ENCODE measurements at places on chromosomes 12 and 14. TPM values are rescaled to one million over a fixed set of nuclear protein-coding genes. Genes with fewer than 3 reads are reported as not detected.

The SPIC gene
- not detected for total RNA-seq

GRCh38 chr12:78181544-78182162 lies 351.0 kb downstream of the NAV3 start:
- no peak overlapping the region for H3K27ac ChIP-seq
- DNase-seq: no peak
- no peaks in the 10 kb centered on the region for H3K27me3 ChIP-seq
- H3K4me1 ChIP-seq: peaks cover 8% of the 10 kb centered on the region
- H3K36me3 ChIP-seq: peaks cover 78% of the 10 kb centered on the region
- no peak overlapping the region for H3K4me3 ChIP-seq

GRCh38 chr12:131897276-131897675 lies 2.9 kb downstream of the ULK1 start:
- DNase-seq: no peak
- H3K27me3 ChIP-seq: no peaks in the 10 kb centered on the region
- H3K27ac ChIP-seq: no peak overlapping the region
- H3K4me1 ChIP-seq: peaks cover 18% of the 10 kb centered on the region
- peaks cover 12% of the 10 kb centered on the region for H3K36me3 ChIP-seq
- H3K4me3 ChIP-seq: no peak overlapping the region

The NANOG gene
- not detected for total RNA-seq

DNA sequence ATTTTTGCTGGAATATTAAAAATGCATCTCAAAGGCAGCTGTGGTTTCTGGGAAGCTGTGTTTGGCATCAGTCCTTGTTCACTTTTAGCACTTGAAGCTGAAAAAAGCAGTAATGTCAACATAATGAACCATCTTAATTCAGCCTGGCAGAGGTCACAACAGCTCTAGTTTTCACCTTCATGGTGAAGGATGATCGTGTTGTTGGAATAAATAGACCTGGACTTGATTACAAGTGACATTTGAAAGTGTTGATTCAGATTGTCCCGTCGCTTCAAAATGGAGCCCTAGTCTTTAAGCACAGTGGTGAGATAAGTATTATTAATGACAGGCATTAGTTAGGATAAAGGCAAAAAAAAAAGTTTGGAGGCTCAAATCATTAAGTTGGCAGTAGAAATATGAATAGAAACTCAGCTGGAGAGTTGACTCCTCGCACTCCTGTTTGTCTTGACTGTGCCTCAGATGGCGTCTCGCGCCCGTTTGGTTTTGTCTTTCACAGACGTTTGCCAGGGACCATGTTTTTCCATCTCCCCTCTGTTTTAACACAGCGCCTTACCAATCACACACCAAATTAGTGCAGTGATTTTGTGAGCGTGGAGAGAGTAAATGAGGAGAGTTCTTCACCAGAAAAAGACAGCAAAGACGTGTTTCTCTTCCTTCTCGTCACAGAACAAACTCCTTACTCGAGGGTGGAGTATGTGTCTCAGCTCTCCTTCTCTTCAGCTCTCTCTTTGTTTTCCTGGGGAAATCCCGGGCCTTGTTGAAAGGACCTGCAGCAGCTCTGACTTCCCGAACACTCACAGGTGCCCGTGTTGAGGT lies 53.4 kb upstream of the MMP17 start:
- no peaks in the 10 kb centered on the region for H3K4me1 ChIP-seq
- no peak overlapping the region for H3K27ac ChIP-seq
- H3K36me3 ChIP-seq: peaks cover 82% of the 10 kb centered on the region
- no peak overlapping the region for H3K4me3 ChIP-seq
- DNase-seq: no peak

DNA sequence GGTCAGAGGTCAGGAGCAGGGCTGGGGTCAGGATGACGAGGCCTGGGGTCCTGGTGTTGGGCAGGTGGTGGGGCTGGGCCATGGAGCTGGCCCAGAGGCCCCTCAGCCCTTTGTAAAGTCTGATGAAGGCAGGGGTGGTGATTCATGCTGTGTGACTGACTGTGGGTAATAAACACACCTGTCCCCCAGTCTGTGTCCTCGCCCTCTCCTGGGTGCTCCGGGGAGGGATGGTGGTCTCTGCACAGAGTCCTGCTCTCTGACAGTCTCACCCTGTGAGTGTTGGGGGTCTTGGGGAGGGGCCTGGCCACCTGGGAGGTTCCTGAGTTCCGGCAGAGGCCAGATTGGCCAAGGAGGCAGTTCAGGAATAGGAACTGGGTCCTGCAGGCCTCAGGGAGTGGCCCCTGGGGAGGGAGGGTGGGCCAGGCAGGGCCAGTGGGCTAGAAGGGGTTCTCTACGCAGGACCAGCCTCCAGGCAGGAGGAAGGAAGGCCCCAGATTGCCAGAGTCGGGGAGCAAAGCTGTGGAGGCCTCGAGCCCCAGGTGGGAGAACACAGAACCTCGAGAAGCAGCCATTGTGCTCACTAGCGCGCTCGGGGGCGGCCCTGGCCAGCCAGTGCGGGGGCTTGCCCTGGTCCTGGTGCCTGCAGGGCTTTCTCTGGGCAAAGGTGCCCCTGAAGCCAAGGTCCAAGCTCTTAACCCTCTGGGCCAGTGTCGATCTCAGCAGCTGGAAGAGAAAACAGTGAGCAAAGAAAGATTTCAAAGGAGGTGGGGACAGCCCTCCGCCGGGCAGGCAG lies 14.4 kb downstream of the ACADS start:
- H3K36me3 ChIP-seq: no peaks in the 10 kb centered on the region
- H3K27me3 ChIP-seq: no peaks in the 10 kb centered on the region
- H3K4me1 ChIP-seq: no peaks in the 10 kb centered on the region
- H3K4me3 ChIP-seq: no peak overlapping the region
- no peak overlapping the region for H3K27ac ChIP-seq

DNA sequence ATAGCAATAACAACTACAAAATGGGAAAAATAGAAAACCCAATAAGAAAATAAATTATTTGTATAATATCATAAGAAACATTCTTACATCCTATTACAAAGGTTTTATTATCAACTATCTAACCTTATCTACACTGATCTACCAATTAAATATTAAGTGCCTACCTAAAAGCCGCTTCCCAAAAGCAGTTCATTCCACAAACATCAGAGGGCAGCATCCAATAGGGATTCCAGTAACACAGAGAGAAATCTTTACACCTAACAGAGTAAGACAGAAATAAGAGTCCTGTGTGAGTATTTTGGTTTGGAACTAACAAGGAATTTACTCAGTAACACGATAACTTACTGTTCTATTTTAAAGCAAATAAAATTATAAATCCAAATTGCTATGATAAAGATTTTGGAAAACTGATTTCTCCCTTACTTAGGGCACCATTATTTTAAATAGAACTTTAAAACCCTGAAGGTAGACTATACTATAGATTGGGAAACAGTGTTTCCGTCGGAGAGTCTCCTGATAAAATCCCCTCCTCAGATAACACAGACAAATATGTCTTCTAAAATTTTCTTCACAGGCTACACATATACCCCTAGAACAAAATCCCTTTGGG lies 15.0 kb downstream of the GXYLT1 start:
- H3K27ac ChIP-seq: no peak overlapping the region
- H3K27me3 ChIP-seq: no peaks in the 10 kb centered on the region
- H3K4me1 ChIP-seq: peaks cover 14% of the 10 kb centered on the region
- no peak overlapping the region for H3K4me3 ChIP-seq
- no peaks in the 10 kb centered on the region for H3K36me3 ChIP-seq

The PTPRB gene
- 4.5 TPM for total RNA-seq

All from SJSA1 (cell line).